Suppressor macrophage treated with lipopolysaccharide for 1 hour (primary cell): ENCODE measurements at places on chromosomes 3 and 15.
A peak's percentile ranks its signal among the peaks of the same experiment; 100 is the strongest.

GRCh38 chr15:98076021-98076816 lies 115.7 kb downstream of the ARRDC4 start:
- peak; percentile 79 for DNase-seq

DNA sequence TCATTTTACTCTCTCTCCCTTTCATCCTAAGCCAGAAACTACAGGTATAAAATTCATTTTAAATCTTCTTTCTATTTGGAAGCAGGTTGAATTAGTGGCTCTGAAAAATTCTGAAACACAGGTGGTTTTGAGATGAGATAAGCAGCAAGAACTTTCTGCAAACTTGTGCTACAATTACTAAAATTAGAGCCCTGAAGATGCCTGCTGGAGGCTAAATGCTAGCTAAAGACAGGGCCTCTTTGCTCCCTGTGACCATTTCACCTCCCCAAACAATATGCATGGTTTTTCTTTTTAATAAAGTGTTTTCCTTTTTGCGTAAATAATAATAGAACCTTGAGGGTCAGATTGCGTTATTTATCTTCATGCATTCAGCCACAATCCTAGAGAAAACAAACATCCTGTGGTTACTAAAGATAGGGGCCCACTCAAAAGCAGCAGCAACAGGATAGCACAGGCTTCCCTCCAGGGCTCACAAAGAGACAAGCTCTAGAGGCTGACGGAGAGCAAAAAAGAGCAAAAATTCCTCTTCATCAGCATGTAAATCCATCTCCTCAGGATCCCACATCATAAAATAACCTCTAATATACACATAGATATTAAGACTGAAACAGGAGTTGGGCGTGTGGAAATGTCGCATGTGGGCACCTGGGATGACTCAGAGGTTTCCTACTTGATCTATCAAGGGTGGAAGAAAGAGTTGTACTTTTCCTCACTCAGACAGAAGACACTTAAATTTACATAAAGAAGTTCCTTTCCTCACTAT lies 26.5 kb upstream of the CP start:
- no peak for DNase-seq

DNA sequence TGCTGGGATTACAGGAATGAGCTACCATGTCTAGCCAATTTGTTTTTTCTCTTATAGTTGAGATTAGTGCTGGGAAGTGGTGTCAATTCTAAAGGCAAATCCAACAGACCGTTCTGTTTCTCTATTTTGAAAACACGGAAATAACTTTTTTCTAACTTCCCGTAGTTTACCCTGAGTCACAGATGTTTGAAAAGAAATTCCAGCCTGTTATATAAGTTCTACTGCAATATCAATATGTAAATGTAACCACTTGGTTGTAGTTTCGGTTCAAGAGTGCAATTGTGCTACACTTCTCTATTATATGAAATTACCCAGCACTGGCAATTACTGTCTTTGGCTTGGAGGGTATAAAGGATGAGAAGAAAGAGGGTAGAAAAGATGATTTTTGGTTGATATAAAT lies 22.3 kb upstream of the GNB4 start:
- peak; percentile 99 for DNase-seq

DNA sequence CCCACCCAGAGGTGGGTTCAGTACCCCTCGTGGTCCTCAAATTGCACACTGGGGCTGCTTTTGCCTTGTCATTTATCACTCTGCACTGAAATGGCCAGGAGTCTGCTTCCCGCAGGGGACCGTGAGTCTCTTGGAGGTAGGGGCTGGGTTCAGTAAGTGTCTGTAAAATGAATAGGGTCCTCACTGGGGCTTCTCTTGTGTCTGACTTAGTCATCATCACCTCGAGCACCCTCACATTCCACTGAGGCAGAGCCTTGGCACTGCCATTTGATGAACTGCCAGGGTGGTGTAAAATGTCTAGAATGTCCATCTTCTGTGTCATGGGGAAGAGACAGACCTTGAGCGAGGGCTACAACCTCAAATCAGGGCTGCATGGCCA lies 61.0 kb upstream of the RYK start:
- no peak for DNase-seq

- peak; percentile 16 for DNase-seq
Observed at GRCh38 chr15:48367483-48367882, 36.3 kb downstream of the DUT start.

- no peak for DNase-seq
Observed at GRCh38 chr3:185715091-185715490, 109.8 kb downstream of the IGF2BP2 start.

DNA sequence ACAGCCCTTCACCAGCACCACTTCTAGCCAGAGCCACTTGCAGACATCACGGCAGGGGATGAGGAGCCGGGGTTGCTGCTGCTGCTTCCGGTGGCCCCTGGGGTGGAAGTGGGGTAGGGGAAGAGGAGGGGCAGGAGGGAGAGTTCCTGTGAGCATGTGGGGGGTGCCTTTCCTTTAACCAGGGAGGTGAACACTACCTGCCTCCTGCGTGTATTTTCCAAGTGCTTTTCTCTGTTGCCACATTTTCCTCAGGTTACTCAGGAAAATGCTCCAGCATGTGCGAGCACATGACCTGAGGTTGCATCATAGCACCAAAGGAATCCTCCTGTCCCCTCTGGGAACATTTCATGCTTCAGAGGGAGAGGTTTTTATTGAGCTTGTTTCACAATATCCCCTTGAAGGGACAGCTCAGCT lies 12.2 kb upstream of the SACM1L start:
- no peak for DNase-seq

- DNase-seq = no peak
Observed at GRCh38 chr15:92061511-92062195, 208.1 kb downstream of the SLCO3A1 start.

DNA sequence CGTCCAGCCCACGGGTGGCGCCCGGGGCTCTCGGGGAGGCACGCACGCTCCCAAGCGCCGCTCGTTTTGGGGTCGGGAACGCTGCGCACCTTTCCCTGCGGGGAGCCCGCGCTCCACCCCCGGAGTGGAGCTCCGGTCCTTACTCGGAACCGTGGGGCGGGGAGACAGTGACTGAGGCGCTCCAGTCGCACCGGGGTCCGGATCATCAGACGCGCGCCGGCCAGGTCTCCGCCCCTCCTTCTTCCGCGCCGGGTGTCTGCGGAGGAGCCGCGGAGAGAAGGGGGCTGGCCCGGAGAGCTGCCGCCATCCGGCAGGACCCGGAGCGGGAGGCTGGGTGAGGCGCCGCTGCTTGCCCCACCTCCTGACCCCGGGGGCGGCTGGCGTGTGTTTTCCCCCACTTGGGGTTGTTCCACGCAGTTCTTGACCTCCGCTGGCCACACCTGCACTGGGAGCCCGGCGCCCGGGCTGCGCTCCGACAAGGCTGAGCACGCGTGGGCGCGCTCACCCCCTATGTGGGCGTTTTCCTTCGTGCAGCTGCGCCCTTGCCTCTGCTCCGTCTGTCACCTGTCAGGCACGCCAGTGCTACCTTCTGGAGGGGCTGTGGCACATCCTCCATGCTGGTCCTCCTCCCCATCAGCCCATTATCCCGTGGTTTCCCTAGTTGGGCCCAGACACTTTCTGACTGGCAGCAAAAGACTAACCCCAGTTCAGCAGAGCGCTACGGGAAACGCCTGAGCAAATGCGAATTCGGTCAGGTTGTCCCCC lies at the start of gene MCF2L2:
Gene MCF2L2, minus strand, starts transcription at position 173 of the 765 bp plus-strand sequence. CDS start 642 bp downstream, outside the sequence.
- peak; percentile 49 for DNase-seq

GRCh38 chr15:48996276-48996675 lies 32.6 kb upstream of the SHC4 start:
- DNase-seq = no peak

GRCh38 chr3:189914799-189915198 lies 205.9 kb downstream of the P3H2 start:
- DNase-seq = peak; percentile 68

GRCh38 chr15:35671981-35672380 lies 126.0 kb upstream of the DPH6 start:
- DNase-seq = no peak

- no peak for DNase-seq
Observed at GRCh38 chr3:152618529-152618928, 216.4 kb upstream of the P2RY1 start.

- DNase-seq = no peak
Observed at GRCh38 chr15:98981851-98982722, 25.5 kb downstream of the PGPEP1L start.

GRCh38 chr3:188294823-188295487 lies 141.0 kb downstream of the LPP start:
- peak; percentile 73 for DNase-seq

GRCh38 chr3:172654470-172654869 lies 56.4 kb downstream of the NCEH1 start:
- no peak for DNase-seq

DNA sequence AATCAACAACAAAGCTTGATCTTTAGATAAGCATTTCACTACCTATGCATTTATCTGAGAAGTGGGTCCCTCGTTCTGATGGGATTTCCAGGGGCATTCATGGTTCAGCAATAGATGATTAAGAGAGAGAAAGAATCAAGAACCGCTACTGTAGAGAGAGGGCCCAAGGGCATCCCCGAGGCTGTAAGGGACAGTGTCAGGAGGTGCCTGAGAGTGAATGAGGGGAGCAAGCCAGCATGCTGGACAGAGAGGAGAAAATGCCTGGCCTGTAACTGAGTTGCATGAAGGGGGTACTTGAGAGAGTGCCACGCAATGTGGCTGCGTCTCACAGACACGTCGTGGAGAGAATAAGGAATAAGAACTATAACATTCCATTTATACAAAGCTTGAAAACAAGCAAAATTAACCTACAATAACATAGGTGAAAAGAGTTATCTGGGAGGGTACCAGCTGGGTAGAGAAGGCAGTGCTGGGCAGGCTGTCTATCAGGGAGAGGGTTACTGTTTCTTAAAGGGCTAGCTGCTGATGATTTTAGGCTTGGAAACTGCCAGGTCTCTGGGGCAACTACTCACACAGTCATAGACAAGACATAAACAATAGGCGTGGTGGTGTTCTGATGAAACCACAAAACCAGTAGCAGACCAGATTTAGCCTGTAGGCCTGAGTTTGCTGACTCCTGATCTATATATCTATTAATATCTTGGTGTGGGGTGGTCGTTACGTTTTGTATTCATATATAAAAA lies 374.6 kb upstream of the CFAP20DC start:
- no peak for DNase-seq

GRCh38 chr3:34200576-34200975 lies 402.1 kb downstream of the PDCD6IP start:
- DNase-seq = no peak

DNA sequence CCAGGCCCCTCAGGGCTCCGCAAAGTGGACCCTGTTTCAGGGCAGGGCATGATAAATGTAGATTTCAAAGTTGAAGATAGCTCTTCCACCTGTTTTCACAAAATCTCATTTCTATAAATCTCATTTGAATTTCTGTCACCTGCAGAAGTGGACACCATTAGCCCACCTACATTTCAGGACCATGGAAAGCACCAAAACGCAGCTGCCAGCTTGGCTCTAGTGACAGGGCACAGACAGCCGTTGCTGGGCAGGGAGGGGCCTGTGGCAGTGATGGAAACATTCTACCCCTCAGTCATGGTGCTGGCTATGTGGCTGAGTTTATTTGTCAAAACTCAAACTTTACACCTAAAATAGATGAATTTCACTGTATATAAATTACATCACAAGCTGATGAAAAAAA lies 40.4 kb downstream of the PRR23E start:
- DNase-seq = no peak

DNA sequence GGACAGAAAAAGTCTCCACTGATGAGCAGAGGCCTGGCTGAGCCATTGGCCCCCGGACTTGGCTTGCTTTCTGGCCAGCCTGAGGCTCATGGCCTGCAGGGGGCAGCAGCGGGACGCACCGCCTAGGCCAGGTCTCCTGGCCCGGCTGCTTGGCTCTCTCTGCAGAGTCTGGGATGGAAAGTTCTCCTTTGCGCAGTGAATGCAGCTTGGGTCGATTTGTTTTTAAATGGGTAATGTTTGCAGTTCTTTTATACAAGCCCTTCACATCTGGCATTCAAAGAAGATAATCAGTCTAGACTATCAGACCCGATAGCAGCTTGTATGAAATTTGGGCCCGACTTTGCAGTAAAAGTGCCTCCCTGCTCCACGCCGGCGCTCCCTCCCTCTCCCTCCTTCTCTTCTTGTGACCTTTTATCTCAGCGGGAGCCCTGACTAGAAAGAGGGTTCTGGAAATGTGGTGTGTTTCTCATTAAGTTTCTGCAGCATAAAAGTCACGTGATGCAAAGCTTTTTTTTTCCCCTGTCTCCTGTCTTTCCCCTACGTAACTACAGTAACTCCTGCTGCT lies 59.9 kb downstream of the ZNF621 start:
- DNase-seq = peak; percentile 81

GRCh38 chr15:99430881-99431401 lies 134.8 kb upstream of the MEF2A start:
- DNase-seq = no peak

- DNase-seq = no peak
Observed at GRCh38 chr3:42850263-42850662, 25.4 kb downstream of the CYP8B1 start.

GRCh38 chr3:171770689-171771620 lies 39.3 kb downstream of the PLD1 start:
- peak; percentile 66 for DNase-seq

DNA sequence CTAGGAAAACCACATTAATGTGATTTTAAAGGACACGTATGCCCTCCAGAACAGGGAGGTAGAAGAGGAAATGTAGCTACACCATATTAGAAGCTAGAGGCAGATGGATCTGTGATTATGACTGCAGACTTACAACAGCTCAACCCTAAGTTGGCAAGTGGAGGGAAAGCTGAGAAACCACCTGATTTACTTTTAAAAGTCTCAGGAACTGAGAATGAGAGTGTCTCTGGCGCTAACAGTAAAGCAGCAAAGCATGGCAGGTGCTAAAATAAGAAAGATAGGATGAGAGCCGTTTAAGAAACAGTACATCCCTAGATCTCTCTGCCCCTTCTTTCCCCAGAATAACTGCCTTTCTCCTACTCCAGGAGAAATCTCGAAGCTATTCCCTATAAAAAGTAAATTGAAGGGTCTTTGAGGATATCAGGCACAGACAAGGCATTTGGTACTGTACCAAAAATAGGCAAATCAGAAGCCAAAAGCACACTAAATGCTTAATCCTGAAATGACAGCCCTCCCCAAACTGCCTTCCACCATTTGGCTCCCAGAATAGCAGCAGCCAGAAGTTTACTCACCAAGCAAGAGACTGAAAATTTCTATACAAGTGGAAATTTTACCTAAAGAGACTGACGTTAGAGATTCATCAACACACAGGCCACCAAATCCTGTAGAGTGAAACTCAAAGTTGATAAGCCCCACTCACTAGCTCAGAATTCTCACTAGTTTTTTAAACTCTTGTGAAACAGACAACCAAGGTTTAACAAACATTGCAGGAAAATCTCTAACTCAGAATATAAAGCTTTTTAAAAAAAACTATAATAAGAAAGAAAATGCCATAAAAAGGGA lies 34.3 kb upstream of the PARP14 start:
- DNase-seq = no peak

- peak; percentile 55 for DNase-seq
Observed at GRCh38 chr15:66820481-66821176, 118.6 kb downstream of the SMAD6 start.
